ENCODE measurements at places on chromosomes 7 and 10. TPM values are rescaled to one million over a fixed set of nuclear protein-coding genes. Genes with fewer than 3 reads are reported as not detected.

Gene STAG3
- 20.8 TPM for total RNA-seq

Gene ZNF365
- total RNA-seq: 1.4 TPM

Gene MRC1
- not detected for total RNA-seq

Gene NPC1L1
- total RNA-seq: not detected

Gene VWA2
- not detected for total RNA-seq

DNA sequence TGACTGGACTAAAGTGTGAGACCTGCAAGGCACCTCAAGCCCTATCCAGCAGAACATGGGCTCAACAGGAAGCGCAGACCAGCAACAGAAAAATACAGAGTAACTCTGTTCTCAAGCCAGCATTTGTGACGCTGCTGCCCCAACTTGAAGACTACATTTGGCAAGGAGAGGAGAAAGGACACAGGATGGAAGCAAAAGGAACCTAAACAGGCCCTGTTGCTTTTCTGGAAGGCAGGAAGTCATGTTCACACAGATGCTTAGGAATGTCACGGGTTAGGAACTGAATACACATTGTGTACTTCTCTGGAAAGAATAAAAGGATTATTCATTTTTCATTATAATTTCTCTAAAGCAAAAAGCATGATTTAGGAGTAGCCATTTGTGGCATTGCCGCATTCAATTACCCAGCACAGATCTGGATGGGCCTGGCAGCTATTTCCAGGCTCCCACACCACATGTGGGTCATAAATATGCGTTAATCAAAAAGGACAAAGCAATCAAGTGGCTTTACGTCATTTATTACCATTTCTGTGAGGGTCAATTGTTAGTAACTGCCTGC, 19.8 kb upstream of the TOMM7 start:
- no peak for DNase-seq

DNA sequence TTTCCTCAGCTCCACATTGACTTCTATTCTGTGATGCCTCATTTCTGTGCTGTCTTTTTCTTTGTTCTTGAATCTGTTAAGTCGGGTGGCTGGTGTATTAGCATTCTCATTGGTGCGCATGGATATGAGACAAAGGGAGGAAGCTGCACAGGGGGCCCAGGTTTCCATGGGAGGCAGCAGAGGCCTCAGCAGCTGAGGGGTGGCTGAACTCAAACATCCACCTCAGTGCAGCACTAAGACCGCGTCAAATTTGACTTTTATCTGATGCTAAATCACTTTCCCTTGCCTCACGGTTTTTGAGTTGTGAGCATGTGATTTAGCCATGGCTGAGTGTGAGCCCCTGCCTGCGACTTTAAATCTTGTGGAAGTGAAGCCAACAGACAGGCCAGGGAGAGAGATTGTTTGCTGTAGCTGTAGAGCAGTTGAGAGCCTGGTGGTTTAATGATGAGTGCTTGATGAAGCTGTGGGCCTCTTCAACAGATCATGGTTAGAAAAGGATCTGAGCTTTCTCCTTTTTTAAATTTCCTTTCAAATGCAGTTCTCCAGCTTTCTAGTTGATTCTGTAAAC, 193.3 kb upstream of the ZNF804B start:
- no peak for DNase-seq

GRCh38 chr7:121500360-121501058, 104.4 kb upstream of the FAM3C start:
- DNase-seq: peak; percentile 33

- no peak for DNase-seq
These were observed 277.6 kb downstream of the REEP3 start for GRCh38 chr10:63798599-63799498.

DNA sequence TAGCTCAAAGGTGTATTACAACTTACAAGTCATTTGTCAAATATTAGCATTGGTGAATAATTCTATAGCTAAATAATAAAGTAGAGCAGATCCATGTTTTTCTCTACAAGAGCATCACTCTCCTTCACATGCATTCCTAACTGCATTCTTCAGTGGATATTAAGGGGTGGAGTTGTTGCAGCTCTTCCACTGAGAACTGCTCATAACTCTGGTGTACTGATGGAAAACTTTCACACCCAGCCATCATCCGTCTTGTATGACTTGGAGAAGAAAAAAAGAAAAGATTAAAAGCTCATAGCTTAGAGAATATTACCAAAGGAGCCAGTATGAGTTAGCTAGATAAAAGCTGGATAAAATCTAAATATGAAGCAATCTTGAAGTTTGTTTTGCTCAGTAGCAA, 10.2 kb upstream of the FAM13C start:
- no peak for DNase-seq
